Mucosa of gallbladder (tissue), 1 donor: ENCODE measurements at places on chromosomes 1 and 21. TPM values are rescaled to one million over a fixed set of nuclear protein-coding genes. Genes with fewer than 3 reads are reported as not detected.

The AIRE gene
- 0.17 TPM for total RNA-seq

The PLK3 gene
- total RNA-seq = 14.7 TPM

The F13B gene
- total RNA-seq = 2.3 TPM

The LRRC39 gene
- 0.92 TPM for total RNA-seq

The DOP1B gene
- 31.2 TPM for total RNA-seq

The CD58 gene
- 24.2 TPM for total RNA-seq
